ENCODE measurements at places on chromosomes 7 and 10.

DNA sequence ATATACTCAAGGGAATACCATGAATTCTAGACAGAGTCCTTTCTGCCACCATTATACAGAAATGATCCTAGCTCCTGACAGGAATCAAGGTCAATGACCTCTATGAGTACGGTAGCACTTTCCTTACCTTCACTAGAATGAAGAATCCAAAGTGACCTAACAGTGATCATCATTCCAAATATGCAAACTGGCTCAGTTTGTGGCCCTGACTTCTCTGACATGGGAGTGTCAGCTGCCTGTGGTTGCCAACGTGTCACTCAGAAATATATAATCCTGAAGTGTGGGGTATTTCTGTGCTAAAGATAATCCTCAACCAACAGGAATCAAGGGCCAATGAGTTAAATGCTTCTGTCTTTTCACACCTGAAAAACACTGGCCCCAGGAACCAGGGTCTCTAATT, 45.7 kb downstream of the COPG2 start:
- no peak for DNase-seq

DNA sequence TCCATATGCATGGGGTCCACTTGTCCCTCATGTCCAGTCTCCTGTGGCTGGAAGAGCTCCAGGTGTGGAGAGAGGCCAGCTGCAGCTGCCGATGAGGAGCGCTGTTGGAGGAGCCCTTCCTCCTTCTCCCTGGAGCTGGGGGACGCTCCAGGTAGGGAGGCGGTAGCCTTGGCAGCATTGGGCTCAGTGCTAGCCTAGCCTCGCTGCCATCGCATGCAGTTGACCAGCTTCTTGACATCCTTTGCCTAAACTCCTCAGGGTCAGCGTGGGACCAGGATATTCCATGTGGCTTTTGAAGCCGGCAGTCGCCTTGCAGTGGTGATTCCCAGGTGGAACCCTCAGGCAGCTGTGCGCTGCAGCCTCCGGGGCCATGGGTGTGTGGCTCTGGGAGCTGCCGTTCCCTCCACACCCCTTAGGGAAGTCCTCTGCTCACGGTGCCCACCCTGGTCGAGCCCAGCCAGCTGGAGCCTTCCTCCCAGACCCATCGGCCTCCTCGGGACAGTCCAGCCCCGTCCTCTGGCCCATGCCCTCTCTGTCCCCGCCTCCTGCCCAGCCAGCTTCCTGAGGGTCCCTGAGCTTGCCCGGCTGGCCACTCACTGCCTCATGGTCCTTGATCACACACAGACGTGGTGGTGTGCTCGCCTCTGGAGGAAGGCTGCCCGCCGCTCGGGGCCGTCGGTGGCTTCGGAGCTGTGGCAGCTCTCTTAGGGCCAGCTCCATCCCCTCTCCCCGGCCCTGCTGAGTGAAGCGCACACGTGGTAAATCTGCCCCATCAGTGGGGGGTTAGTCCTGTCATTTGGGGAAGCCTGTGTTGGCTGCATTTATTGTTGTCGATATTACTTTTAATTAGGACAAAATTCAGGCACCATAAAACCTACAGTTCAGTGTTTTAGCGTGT, 21.2 kb downstream of the INPP5A start:
- no peak for DNase-seq

- no peak for DNase-seq
Observed at GRCh38 chr7:70577078-70577477, 554.9 kb upstream of the GALNT17 start.

- no peak for DNase-seq
Observed at GRCh38 chr7:133754708-133755107, 372.4 kb upstream of the LRGUK start.

- no peak for DNase-seq
Observed at GRCh38 chr10:31596765-31597164, 277.7 kb downstream of the ZEB1 start.
